ENCODE measurements at places on chromosomes 3 and 15.

GRCh38 chr3:7545334-7545733 lies 684.4 kb downstream of the GRM7 start:
- DNase-seq: no peak

DNA sequence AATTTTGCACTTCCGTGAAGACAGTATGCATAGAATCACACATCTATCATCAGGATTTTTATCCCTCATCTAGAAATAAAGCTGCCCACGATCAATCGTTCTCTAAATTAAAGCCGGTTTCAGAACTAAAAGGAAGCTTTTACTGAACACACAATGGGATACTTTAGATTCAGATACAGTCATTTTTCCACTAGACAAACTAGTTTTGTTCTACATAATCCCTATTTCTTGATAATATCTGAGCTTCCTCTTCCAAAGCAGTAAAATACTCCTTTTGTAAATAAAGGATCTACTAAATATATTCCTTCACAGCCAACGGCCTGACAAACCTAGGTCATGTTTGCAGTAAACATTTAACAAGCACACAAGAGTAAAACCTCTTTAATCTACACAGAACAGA lies 2.0 kb upstream of the GANC start:
- DNase-seq: no peak

- no peak for DNase-seq
These were observed 240.0 kb upstream of the CFAP20DC start for GRCh38 chr3:59289831-59290230.

DNA sequence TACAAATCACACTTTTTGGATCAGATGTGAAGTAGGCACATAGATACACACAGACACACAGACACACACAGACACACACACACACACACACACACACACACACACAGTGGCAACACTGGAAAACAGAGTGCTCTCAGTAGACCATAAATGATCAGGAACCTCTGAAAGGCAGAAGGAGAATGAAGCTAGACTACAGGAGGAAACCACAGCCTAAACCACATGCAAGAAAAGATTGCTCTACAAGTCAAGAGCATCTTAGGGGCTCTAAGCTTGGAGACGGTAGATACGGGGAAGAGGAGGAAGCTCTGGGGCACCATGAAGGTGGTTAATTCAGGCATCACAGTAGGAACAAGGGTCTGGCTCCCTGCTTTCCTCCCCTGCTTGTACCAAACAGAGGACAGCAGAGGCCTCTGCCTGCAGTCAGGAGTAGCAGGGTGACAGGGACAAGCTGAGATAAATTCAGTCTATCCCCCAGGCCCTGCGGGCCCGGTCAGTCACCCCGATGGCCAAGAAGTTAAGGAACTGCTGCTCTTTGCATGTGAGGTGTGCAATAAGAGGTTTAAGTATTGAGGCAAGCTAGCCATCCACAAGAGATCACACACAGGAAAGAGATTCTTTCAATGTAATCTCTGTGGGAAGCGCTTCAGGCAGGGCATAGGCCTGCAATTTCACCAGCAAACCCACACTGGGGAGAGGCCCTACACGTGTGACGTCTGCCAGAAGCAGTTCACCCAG lies 23.5 kb upstream of the ARPIN start:
- no peak for DNase-seq

GRCh38 chr3:23576379-23576959 lies 229.3 kb upstream of the UBE2E1 start:
- DNase-seq: no peak

DNA sequence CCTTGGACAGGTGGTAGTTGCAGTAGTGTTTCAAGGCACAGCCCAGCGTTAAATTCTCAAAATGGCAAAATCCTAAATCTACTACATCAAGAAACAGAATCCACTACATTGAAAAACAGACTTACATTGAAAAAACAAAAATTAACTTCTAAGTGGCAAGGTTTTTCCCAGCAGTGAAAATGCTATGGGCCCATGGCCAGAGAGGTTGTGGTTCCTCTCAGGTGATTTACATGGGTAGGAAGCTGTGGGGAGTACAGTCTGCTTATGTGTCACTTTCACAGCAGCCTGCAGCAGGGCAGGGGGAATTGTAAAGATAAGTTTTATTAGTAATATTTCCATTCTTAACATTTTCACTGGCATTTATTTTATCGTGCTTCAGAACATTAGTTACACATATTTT lies 24.9 kb downstream of the TTC14 start:
- DNase-seq: no peak

GRCh38 chr3:35746492-35746891 lies 107.2 kb downstream of the ARPP21 start:
- no peak for DNase-seq

DNA sequence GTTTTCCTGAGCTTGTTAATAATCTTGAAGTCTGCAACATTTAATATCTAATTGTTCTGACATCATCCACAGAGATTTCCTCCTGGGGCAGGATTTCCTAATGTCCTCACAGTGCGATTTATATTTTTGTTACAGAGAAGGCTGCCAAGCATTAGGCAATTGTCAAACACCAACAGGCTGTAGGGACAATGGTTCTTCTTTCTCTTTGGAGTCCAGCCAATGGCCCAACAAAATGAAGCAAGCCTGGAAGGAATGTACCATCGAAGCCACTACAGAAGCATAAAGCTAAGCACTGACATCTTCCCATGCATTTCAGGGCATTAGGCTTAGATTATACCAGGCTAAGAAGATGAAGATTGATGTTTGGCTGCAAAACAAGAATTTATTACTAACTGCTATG lies 173.0 kb upstream of the FRMD4B start:
- DNase-seq: no peak

DNA sequence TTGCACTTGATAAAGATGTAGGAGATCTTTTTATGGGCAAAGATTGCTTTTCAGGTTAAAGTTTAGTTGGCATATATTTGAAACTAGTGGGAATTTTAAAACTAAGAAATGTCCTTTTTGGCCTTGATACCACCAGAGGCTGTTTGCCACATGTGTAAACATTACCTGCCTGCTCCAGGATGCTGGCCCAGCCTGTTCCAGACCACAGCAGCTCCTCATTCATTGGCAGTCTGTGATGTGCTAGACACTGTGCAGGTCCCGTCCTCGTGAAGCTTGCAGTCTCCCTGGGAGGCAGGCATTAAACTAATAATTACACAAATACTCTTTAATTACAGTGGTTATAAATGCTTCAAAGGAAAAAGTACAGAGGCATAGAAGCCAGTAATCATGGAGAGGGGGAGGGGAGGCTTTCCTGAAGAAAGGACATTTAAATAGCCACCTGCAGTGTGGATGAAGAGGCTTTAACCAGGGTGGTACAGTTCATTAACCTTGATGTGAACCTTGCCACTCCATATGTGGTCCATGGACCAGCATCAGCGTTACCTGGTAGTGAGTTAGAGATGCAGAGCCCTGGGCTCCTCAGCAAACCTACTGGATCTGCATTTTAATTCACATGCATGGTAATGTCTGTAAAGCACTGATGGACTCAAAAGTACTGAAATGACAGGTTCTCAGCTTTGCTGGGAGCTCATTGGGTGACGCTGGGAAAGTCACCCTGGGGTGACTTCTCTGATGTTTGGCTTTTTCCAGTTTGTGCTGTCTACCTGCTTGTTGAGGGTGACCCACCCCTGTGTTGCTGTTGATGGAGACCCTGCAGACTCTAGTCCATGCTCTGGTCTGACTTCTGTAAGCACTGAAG lies 5.3 kb downstream of the ZNF710 start:
- DNase-seq: no peak

- DNase-seq: no peak
These were observed 518 bp downstream of the OXSR1 start for GRCh38 chr3:38165722-38166387.

GRCh38 chr3:190496859-190497258 lies 17.0 kb upstream of the IL1RAP start:
- no peak for DNase-seq

- DNase-seq: no peak
These were observed 3.4 kb upstream of the RFTN1 start for GRCh38 chr3:16516695-16517481.

- no peak for DNase-seq
These were observed 70.4 kb downstream of the C3orf38 start for GRCh38 chr3:88220126-88220525.

- DNase-seq: no peak
These were observed 232.8 kb upstream of the UMPS start for GRCh38 chr3:124497487-124497886.
